ENCODE measurements at places on chromosomes 7 and 10. TPM values are rescaled to one million over a fixed set of nuclear protein-coding genes. Genes with fewer than 3 reads are reported as not detected.

BTAF1 gene
- total RNA-seq = 16.6 TPM

PRSS37 gene
- not detected for total RNA-seq

EPHA1 gene
- 0.20 TPM for total RNA-seq

MDH2 gene
- 117 TPM for total RNA-seq

FXYD4 gene
- not detected for total RNA-seq

RSU1 gene
- total RNA-seq = 73.1 TPM

RARRES2 gene
- 1.7 TPM for total RNA-seq

BRAT1 gene
- total RNA-seq = 18.8 TPM
